ENCODE measurements at places on chromosomes 3 and 15.

DNA sequence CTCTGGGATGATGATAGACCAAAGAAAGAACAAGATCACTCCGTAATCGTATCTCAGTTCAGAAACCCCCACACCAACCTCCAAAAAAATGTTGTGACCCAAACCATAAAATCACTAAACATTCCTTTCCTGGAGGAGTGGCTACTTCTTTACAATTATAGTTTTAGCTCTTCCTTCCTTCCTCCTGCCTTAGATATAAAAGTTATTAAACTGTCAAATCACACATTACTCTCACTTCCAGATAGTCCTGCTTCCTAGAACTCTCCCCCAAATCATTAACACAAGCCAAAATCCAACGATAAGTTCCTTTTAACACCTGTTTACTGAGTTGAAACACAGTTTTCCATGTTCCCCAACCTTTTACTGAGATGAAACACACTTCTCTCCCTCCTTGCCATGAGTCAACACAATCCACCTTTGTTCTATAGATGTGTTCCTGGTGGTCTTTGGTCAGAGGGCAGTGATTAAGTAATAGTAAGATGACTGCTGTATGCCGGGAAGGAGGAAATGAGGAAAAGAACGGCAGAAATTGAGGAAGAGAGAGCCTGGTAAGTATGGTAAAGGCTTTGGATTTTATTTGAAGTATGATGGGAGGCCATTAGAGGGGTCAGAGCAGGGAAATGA lies 8.3 kb upstream of the CRYGS start:
- DNase-seq = no peak

DNA sequence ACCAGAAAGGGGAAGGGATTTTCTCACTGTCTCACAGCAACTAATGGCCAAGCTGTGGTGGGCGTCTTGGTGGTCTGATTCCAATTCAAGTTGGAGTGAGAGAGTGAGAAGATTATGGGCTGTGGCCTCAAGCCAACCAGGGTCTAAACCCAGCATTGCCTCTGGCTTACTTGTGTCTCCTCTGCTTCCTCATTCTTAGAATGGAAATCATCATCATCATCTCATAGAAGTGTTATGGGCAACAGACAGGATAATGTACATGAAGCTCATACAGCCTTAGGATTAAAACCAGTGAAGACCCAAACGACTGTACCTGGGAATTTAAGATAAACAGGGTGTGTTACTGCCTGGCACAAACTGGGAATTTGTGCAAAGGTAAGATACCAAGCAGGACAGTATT lies 29.1 kb upstream of the IREB2 start:
- no peak for DNase-seq

DNA sequence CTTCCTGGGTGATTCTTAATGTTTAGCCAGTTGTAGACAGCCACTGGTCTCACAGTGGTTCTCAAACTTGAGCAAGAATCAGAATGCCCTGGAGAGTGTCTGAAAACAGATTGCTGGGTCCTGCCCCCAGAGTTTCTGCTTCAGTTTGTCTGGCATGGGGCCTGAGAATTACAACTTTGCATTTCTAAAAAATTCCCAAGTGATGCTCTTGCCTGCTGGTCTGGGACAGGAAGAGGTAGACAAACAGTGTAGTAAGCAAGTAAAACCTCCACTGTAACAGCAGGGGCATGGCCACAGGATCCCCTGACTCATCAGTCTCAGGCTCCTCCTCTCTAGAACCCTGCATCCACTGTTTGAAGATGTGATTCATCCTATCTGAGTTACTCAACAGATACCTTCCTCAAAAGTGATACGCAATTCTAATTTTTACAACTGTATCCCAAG lies 36.5 kb downstream of the DZIP1L start:
- DNase-seq = no peak

DNA sequence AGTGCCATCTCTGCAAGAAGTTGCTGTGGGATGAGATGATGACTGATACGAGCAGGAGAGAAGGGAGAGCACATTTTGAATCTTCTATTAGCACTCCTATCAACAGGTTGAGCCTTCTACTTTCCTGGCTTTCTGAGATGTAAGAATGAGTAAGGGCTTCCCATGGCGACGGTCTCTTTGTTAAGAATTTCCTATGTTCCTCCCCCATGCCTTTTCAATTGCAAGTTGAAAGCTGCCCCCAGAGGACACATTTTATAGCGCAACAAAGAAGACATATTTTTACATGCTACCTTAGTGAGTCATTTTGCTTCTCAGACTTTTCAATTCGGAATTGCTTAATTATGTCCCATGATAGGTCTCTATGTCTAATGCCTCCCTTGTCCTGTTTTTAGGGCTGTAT lies 71.3 kb upstream of the LRTM1 start:
- DNase-seq = no peak

- no peak for DNase-seq
These were observed 4.0 kb downstream of the GCSAM start for GRCh38 chr3:112128843-112129727.

DNA sequence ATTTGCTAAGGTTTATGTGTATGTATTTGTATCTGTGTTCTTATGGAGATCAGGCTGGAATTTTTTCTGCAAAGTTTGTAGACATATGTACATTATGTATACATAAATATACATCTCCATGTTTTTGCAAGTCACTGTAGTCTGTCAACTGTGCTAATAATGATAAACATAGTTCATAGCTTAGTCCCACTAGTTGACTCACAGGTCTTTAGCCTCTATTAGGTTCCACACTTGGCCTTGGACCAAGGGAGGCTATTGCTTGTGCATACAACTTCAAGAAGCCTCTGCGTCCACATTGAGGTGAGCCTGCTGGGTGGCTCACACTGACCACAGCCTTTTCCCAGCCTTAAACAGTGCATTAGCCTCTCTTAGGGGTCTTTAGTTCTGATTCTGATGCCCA lies 243.8 kb upstream of the PEX5L start:
- DNase-seq = no peak

DNA sequence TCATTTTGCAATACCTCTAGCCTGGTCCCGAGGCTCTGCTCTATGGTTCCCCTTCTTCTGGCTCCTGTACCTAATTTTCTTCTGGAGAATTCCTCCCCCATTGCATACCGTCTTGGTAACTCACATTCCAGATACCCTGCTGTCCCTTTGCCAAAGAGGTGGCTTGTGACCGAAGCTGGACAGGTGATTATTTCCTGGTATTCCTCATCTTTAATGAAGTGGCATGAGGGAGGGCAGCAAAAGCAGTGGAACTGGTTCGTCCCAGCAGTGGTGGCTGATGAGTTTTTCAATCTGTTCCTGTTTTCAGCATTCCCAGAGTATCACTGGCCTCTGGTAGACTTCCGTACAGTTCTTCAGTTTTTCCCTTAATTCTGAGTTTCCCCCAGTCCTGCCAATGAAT lies 186.2 kb upstream of the CADPS start:
- no peak for DNase-seq

DNA sequence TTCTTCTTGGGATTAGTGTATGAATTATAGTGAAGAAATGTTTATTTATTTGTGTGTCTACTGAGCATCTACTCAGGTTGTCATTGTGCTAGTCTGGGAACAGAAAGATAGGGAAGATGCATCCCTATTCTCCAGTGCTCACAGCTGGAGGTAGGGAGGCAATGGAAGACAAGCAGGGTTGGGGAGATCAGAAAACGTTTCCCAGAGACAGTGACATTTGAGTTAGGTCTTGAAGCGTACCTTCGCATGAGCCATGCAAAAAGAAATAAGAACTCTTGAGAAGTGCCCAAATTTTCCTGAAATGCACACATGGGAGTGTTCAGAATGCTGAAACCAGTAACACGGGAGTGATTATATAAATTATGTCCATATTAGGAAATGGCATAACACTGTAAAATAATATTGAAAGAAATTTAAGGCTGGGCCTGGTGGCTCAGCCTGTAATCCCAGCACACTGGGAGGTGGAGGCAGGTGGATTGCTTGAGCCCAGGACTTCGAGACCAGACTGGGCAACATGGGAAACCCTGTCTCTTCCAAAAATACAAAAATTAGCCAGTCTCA lies 5.3 kb upstream of the CEMIP start:
- DNase-seq = no peak

DNA sequence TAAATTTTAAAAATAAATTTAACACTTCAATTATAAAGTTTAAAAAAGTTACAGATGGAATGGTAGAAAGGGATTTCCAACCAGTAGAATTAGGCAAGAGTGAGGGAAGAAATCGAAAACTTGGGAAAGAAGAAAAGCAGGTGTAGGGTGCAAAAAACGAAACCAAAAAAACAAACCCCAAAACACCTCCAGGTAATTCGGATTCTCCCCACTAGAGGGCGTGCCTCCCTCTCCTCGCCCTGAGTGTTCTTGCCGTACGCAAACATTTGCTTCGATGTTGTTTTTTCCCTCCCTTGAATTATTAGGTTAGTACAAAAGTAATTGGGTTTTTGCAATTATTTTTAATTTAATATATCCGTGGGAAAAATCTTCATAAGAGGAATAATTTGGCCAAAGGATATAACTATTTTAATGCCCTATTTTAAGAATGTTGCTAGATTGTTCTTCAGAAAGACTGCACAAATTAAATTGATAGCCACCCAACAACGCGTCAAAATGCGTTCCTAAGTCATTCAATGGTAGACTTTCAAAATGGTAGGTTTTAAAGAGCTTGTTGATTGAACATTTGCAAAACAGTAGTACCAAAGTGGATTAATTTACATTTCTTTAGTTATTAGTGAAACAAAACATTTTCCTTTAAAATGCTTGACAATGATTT lies 63.7 kb downstream of the SLC30A4 start:
- DNase-seq = peak; percentile 27

DNA sequence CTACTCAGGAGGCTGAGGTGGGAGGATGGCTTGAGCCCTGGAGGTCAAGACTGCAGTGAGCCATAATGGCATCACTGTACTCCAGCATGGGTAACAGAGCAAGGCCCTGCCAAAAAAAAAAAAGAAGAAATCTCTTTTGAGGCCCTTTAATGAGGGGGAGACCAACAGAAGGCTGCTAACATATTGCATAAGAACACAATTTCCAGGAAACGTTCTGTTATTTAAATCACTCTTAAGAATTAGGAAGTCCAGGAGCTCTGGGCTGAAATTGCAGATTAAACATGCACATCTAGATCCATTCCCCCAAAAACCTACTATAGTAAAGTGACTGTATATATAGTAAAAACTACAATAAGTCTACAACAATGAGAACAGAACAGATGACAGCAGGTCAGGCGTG lies 16.1 kb upstream of the BLM start:
- DNase-seq = no peak

GRCh38 chr15:72365844-72366243 lies 10.0 kb downstream of the HEXA start:
- DNase-seq = no peak

GRCh38 chr3:186097663-186098451 lies 11.0 kb downstream of the ETV5 start:
- DNase-seq = peak; percentile 31

DNA sequence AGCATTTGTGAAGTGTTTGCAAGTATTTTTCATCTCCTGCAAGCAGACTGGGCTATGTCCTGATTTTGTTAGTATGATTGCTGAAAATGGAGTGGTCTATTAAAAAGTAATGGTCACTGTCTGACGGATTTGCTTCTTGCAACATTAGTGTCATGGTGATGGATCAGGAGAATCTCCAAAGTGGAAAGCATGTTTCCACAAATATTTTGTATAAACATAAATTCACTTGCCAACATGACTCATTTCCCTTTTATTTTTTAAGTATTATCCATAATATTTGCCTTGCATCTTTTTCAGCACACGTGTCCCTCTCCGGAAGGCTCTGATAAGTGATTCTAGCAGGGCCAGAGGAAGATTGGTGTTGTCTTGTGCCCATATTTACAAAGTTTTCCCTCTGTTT lies 27.4 kb upstream of the CACNA2D3 start:
- DNase-seq = no peak

GRCh38 chr15:36252146-36252711 lies 327.2 kb upstream of the CDIN1 start:
- no peak for DNase-seq

DNA sequence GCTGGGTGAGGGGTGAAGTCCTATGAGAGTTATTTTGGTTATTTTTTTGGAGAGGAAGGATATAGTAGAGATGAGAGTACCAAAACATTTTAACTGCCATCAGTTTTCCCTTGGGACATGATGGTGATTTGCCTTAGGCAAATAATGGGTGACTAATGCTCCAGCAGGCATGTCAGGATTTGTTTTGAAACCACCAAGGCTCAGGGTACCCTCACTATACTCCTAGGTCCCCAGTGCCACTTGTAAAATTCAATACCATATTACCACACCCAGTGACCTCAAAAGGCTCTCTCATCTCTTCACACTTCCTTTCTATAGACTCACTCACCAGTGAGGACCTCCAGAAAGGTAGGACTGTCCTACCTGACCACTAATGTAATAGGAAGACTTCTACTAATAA lies 83.6 kb downstream of the WDR72 start:
- DNase-seq = no peak

DNA sequence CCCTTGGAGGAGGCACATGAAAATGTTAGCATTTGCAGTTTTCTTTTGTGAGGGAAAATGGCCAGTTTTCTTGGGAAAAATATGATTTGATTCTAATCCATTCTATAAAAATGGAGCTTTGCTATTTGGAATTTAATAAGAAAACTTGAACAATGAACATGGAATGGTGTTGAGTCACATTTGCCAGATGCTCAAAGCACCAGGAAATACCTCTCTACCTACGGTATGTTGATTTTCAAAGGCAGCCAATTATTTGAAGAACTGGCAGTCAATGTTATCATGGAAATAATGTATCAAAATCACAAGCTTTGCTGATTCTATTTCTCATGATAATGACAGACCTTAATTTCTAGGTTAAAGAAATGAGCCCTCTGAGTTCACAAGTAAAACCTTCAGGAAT lies 14.9 kb downstream of the NME9 start:
- no peak for DNase-seq

DNA sequence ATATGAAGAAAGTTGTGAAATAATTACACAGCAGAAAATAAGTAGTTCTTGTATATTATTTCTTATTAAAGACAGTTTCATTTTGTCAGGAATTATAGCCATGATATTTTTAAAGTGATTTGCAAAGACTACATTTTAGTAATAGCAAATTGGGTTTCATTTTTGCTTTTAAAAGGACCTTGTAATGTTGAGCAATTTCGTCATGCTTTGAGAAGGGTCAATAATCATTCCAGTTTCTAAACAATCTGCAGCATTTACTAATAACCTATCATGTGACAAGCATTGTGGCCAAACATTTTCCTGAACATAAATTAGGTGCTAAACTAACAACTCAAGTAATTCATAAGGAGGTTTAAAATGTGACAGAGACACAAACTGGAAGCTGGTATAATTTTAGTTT lies 214.4 kb upstream of the CBLB start:
- DNase-seq = no peak

DNA sequence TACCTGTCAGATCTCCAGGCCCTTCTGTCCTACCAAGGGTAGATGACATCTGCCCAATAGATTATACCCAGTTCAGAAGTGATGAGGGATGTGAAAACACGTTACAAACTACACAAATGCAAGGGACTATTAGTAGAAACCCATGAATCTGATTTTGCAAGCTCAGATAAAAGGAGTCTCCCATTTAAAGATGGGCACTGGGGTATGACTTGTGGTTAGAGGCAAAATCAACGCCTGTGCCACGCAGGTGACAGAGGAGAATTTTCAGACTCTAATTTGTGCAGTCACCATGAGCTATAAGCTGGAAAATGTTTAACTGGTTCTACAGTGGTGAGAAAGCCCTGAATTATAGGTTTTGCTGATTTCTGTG lies 184.4 kb upstream of the LPP start:
- DNase-seq = no peak

Data from NCI-H748 treated with DMSO at 0.1 percent for 48 hours (cell line).